ENCODE measurements at places on chromosomes 1 and 21. TPM values are rescaled to one million over a fixed set of nuclear protein-coding genes. Genes with fewer than 3 reads are reported as not detected.

DNA sequence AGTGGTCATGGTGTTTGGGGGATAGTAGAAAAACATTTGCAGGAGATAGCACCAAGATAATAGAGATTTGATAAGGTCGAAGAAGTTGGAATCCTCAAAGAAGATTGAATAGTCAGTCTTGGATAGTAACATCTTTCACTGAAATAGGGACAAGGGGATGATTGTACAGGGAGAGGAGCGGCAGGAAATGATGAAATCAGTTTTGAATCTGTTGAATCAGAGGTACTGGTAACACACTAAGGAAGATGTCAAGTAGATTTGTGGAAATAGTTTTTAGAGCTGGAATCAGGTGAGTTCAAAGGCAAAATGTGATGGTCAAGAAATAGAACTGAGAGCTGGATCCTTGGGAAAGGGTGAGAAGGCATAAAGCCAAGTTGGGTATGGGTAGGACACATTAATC, 26.5 kb downstream of the CAP1 start:
- peaks cover 70% of the 10 kb centered on the region for H3K36me3 ChIP-seq
- no peaks in the 10 kb centered on the region for H3K27me3 ChIP-seq
- H3K4me3 ChIP-seq: no peak overlapping the region
- no peak overlapping the region for H3K27ac ChIP-seq
- peaks cover 7% of the 10 kb centered on the region for H3K4me1 ChIP-seq

GRCh38 chr1:233843525-233844204, 60.8 kb upstream of the SLC35F3 start:
- H3K27me3 ChIP-seq: no peaks in the 10 kb centered on the region
- no peak for DNase-seq
- H3K4me3 ChIP-seq: no peak overlapping the region
- H3K36me3 ChIP-seq: no peaks in the 10 kb centered on the region

Gene TSPAN1
- 8.6 TPM for total RNA-seq

- no peak overlapping the region for H3K27ac ChIP-seq
- no peak for DNase-seq
- no peaks in the 10 kb centered on the region for H3K4me1 ChIP-seq
- no peaks in the 10 kb centered on the region for H3K36me3 ChIP-seq
These were observed 103.7 kb downstream of the NCAM2 start for GRCh38 chr21:21101911-21102310.

Gene NTMT2
- total RNA-seq: not detected

DNA sequence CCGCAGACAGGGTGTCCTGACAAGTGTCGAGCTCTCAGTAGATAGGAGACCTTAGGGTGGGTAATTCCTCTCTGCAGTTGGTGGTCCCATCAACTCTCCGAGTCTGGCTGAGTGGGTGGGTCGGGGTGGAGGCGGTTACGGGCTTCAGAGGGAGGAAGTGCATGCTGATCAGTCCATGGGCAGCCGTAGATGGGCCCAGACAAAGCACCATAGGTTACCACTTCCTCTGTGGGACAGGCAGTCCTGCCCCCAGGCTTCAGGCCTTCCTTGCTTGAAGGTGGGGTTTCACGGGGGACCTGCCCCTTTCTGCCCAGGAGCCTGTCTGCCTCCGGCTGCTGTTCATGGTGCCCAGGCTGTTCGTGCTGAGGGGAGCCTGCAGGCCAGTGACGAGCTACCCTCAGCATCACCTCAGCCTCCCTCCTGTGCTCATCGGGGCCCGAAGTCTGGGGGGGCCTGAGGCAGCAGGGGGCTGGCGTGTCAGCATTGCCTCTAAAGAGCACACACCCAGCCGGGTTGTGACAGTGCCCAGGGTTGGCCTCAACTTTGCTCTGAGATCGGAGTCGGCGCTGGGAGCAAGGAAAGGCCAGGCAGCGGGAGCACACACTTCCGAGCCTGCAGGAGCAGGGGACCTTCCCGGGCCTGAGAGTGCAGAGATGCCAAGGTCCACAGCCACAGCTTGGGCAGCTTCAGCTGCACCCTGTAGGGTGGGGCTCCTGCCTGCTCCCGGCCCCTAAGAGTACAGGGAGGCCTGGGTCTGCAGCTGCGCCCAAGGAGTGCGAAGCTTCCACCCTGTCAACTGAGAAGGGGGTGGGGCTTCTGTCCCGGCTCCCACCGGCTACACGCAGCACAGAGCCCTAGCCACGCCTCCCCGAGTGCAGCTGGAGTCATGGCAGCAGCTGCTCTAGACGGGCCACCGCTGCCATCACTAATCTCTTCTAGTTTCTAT, 225.4 kb upstream of the NRIP1 start:
- H3K27me3 ChIP-seq: no peaks in the 10 kb centered on the region
- no peaks in the 10 kb centered on the region for H3K36me3 ChIP-seq
- H3K27ac ChIP-seq: no peak overlapping the region

Gene DCLRE1B
- total RNA-seq: 3.5 TPM

DNA sequence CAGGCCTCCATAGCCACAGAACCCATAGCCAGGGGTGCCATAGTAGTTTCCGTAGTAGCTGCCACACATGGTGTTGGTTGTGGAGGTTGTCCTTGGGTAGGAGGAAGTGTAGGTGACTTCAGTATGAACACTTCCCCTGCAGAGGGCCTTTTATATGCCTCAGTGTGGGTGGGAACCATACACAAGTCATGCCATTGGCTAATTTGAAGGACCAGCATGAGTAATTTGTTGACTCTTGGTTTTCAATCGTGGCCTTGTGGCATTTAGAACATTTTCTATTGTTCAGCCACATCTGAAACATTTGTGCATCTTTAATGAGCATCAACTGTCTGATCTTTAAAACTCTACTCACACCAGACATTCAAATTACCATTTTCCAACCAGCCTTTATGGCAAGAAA, at the start of gene KRTAP6-1:
KRTAP6-1 (minus strand) TSS at position 95 of the 400 bp plus-strand sequence; CDS start at position 69, 26 bp downstream.
- no peak for DNase-seq
- H3K4me1 ChIP-seq: no peaks in the 10 kb centered on the region
- H3K27ac ChIP-seq: no peak within 1 kb of the TSS
- H3K36me3 ChIP-seq: no peaks in the 10 kb centered on the region
- H3K4me3 ChIP-seq: no peak within 1 kb of the TSS
- H3K27me3 ChIP-seq: no peaks in the 10 kb centered on the region

Gene CA6
- total RNA-seq: not detected

- H3K27me3 ChIP-seq: no peaks in the 10 kb centered on the region
- no peak for DNase-seq
- peaks cover under 1% of the 10 kb centered on the region for H3K4me1 ChIP-seq
- H3K27ac ChIP-seq: no peak overlapping the region
These were observed 544.3 kb upstream of the ADAMTS5 start for GRCh38 chr21:27511233-27511632.

Gene MAP3K21
- 3.3 TPM for total RNA-seq

Gene KLHL17
- 12.3 TPM for total RNA-seq

DNA sequence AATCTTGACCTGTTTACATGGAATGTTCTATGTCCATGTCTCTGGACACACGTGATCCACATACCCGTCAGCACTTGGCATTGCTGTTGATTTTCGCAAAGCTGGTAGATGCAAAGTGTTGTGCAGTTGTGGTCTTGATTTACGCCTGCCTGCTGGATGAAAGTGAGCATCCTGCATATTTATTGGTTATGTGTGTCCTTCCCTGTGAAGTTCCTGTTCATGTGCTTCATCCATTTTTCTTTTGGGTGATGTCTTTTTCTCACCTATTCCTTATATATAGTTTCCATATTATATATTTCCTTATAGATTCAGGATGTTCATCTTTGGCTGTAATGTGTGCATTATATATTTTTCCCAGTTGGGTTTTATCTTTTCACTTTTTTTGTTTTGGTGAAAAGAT, 6.5 kb downstream of the AGPAT3 start:
- no peaks in the 10 kb centered on the region for H3K27me3 ChIP-seq
- H3K27ac ChIP-seq: no peak overlapping the region
- H3K4me3 ChIP-seq: no peak overlapping the region

Data from tibial nerve (tissue), 4 donors.